NCI-H526 (cell line): ENCODE measurements at places on chromosomes 1 and 21.
A peak's percentile ranks its signal among the peaks of the same experiment; 100 is the strongest.

- no peak for DNase-seq
These were observed 9.2 kb downstream of the SLC2A1 start for GRCh38 chr1:42949312-42950115.

GRCh38 chr21:36028127-36029069 is 31.9 kb downstream of the SETD4 start:
- peak; percentile 82 for DNase-seq

GRCh38 chr1:24070821-24071393 is 41.0 kb downstream of the MYOM3 start:
- DNase-seq = peak; percentile 39

- no peak for DNase-seq
These were observed 18.4 kb upstream of the KHDRBS1 start for GRCh38 chr1:31995263-31995662.

- DNase-seq = no peak
These were observed 201.0 kb upstream of the MAP1LC3C start for GRCh38 chr1:242199776-242200458.

- no peak for DNase-seq
These were observed 14.7 kb downstream of the GREM2 start for GRCh38 chr1:240597153-240597745.

GRCh38 chr1:30506291-30507015 is 216.9 kb downstream of the MATN1 start:
- no peak for DNase-seq

- no peak for DNase-seq
These were observed 250.3 kb upstream of the PROX1 start for GRCh38 chr1:213737398-213738035.

DNA sequence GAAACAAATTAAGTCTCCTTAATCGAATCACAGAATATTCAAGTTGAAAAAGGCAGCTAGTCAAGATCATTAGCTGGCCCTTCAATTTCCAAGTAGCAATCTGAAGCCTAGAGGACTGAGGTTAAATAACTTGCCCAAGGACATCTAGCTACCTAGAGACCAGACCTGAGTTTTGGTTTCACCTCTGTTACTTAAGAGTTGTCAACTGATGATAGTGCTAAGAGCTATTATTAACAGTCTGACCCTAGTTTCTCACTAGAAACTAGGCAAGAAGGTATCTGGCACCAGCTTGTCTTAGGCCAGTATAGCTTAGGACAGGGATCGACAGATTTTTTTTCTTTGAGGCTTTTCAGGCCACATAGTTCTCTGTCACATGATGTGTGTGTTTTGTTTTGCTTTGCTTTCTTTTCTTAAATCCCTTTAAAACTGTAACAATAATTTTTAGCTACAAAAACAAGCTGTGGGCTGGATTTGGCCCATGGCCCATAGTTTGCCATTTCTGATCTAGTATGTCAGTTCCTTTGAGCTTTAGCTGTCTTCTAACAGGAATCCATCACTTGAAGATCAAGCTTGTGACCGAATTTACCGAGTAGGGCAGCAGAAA is 23.2 kb downstream of the TRIM45 start:
- DNase-seq = no peak

GRCh38 chr1:225378880-225379279 is 49.0 kb downstream of the LBR start:
- DNase-seq = peak; percentile 30

DNA sequence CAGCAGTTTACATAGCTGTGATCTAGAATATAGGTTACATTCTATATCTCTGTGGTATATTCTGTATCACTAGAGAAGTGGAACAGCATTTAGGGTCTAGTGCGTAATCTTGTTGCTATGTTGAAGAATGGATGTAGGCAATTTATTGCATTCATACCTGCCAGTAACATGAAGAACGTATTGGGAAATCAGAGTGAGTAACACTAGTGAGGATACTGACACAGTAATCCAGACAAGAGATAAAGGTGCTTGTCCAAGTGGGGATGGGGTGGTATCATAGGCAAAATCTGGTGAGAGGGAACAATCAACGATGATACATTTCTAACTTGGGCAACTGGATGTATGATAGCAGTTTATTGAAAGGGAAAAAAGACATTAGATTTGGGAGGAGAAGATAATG is 9.8 kb downstream of the PPP2R5A start:
- DNase-seq = no peak

DNA sequence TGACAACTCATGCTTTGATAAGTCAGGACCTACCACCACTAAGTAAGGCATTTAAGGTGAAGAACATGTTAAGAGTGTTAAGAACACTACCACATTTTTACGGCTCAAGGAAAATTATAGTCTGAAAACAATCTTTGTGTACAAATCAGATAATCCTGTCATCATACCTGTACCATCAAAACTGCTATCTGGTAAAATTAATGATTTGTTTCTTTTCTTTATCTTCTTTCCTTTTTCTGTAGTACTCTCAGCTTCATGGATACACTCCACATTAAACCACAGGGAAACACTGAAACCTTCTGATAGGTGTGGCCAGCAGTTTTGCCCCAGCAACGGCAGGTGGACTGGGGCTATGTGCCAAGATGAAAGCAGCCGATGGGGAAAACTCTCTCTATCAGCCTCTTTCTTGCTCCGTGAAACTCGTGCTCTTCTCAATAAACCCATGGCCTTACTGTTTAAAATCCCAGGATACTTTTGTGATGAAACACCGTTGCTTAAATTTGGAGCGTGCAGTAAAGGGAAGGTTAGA is 75.1 kb downstream of the LYST start:
- DNase-seq = no peak

DNA sequence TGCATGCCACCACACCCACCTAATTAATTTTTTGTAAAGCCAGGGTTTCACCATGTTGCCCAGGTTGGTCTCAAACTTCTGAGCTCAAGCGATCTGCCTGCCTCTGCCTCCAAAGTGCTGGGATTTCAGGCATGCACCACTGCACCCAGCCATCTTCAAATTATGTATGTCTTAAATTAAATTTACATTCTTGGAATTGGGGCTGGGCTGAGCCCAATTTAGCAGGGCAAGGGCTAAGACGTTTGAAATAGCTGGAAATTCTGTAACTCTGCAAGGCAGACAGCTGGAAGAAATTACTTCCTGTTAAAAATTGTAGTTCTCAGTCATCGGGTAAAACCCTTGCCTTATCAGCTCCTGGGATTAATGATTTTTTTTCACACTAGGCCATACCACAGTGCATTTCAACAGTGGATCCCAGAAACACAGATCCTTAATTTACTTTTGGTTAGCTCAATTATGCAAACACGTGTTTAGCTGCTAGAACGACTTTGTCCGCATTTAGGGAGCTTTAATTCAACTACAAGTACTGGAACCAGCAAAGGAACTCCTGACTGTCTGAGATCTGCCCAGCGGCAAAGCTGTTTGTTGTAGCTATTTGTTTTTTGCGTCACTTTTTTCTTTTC is 83.3 kb downstream of the OLFML3 start:
- DNase-seq = no peak

DNA sequence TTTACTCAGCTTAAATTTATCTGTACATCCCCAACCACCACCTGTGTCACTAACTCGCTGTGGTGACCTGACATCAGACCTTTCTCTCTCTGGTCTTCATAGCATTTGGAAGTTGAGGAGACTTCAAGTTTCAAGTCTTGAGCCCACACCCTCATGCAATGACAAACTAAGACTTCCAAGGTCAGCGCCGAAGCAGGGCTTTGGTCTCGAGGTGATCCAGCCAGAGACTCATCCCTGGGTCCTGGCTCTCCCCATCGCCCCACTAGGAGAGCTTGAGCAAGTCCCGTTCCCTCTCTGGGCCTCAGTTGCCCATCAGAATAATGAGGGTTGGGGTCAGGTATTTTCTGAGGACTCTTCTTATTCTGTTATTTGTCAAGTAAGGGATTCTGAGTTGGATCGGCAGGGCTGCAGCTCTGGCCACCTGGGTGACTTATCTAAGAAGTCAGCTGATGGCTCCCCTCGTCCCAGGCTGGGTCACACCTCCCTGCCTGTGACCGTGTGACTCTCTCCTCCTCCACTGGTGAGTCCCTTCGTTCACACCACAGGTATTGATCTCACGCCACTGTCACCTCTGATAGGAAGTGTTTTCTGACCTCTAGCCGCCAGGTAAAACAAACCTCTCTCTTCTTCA is 143.7 kb upstream of the RUNX3 start:
- no peak for DNase-seq

DNA sequence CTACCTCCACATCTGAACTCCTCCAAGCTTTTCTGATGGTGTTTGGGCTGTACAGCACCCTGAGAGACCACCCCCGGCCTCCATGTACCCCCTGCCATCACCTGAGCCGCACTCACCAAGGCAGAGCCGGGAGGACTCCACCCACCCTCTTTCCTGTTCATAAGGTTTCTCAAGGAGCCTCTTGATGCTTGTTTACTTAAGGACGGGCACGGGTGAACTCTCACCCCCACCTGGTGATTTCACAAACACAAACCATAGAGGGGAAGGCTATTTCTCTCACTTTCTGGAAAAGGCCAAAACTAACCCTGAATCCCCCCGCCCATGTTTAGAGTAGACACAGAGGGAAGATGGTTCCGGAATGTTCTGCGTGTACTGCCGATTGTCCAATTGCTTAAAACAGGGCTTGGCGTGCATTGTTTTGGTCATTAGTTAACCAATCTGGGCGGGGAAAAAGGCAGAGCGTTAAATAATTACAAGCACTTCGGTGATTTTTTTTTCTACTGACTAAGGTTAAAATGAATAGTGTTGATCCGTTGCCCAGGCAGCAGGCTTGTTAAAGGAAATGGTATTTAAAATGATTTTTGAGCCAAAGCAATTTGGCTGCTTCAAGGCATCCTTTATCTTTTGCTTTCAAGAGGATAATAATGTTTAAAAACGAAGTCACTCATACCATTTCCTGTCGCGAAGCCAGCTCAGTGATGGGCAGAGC is 279.8 kb upstream of the VAMP3 start:
- DNase-seq = no peak

DNA sequence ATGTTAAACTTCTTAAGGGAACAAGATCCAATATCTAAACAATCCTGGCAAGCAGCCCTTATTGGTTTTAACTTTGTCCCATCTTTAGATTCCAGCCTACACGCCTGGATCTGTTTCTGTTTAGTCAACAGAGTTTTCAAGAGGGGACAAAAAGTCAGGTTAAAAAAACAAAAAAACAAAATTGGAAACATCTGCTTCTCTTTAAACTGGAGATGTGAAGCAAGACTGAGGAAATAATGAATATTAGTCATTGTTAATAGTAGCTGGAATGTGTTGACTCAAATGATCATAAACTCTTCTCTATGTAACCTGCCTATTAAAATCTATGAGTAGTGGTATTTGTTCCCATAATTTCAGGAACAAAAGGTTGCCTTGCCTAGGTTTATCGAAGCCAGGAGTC is 55.0 kb downstream of the NID1 start:
- DNase-seq = no peak

DNA sequence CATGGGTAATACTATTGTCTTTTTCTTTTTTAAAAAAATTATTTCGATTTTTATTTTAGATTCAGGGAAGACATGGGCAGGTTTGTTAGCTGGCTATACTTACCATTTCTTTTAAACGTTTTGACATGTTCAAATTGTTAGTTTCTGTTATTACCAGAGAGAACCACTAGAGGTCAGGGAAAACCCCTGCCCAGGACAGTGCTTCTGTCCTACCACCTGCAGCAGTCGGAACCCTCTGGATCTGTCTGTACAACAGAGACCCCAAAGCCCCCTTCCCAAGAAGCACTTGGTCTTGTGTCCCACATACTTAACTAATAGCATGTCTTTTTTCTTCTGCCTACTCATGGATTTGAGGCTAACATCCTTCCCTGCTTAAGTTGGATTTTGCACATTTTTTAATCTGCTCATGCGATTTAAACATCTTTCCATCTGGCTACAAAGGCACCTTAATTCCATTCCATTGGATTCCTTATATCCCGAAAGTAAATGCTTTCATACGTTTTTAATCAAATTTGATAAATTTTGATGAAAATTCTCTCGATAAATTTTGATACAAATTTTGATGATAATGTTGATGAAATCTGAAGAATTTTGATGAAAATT is 10.0 kb upstream of the C1orf115 start:
- no peak for DNase-seq
